Right renal cortex interstitium (tissue), 3 donors: ENCODE measurements at places on chromosomes 7 and 10. TPM values are rescaled to one million over a fixed set of nuclear protein-coding genes. Genes with fewer than 3 reads are reported as not detected.

DNA sequence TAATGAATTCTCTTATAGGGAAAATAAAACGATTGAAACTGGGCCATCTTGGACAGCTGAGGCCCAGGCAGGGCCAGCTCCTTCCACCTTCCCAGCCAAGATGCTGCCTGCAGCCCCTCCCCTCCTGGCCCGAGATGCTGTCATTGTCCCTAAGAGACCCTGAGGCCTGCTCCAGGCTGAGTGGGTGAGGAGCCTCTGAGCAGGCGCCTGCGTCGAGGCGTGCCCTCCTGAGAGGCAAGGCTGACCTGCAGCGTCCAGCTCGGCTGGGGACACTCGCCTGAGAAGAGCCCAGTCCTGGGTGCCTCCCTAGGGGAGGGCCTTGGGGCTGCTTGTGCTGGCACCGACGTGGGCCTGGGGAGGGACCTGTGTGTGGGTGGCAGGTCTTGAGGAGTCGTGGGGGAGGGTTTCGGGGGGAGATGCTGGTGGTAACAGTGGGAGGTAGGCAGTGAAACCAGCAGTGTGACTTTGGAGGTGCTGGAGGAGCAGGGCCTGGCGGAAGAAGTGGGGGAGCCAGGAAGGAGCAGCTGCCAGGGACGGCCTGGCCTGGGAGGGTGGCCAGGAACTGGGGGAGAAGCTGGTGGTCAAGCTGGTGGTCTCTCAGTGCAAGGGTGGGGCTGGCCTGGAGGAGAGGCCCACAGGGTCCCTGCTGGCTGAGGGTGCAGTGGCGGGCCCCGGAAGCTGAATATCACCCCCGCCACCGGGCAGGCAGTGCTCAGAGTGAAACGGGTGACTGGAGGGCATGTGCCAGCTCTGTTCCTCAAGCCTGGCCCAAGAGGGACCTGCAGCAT is 7.9 kb downstream of the GPR146 start:
- no peak for DNase-seq

The SRRM3 gene
- polyA plus RNA-seq: 2.3 TPM

The C10orf95 gene
- 0.62 TPM for polyA plus RNA-seq

The DGKI gene
- 1.8 TPM for polyA plus RNA-seq

The ST8SIA6 gene
- polyA plus RNA-seq: 2.4 TPM

The SDHAF3 gene
- 46.0 TPM for polyA plus RNA-seq
